ENCODE measurements at places on chromosomes 5 and 9.

- no peak for DNase-seq
Observed at GRCh38 chr5:33539212-33539611, 98.4 kb downstream of the TARS1 start.

- DNase-seq: no peak
Observed at GRCh38 chr5:119356612-119357188, 881 bp downstream of the TNFAIP8 start.

DNA sequence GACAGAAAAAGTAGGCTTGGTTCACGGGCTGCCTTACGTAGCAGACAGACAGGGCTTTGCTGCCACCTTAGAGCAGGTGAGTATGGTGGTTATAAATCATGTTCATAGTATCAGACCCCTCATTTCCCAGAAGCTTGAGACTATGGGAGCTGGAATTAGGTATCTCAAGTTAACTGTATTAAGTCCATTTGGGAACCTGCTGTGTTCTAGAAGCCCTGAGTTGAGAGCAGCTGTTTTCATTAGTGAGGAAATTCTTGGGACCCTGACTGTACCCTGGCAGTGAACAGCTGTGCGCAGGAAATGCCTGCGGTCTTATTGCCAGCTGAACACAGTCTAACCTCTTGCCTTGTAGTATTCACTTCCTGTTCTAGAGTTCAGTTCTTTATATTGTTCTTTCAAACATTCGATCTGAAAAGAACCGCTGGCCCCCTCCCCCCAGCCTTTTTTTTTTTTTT, 29.8 kb downstream of the UGCG start:
- DNase-seq: no peak

DNA sequence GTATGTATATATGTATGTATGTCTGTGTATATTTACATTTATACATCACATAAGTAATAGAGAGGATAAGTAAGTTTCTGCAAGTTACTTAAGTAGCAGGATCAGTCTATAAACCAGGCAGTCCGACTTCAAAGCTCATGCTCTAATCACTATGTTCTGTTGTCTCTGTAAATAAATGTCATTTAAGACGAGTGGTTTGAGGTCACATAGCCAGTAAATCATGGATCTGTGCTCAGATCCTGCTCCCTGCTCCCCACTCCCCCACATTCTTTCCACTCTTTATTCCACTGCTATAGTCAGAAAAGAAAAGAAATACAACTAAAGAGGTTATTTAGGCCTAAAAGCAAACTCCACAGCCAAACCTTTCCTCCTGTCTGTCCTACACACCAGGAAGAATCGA, 90.4 kb downstream of the SERINC5 start:
- DNase-seq: no peak

GRCh38 chr5:133713209-133713608, 100.9 kb upstream of the FSTL4 start:
- no peak for DNase-seq

DNA sequence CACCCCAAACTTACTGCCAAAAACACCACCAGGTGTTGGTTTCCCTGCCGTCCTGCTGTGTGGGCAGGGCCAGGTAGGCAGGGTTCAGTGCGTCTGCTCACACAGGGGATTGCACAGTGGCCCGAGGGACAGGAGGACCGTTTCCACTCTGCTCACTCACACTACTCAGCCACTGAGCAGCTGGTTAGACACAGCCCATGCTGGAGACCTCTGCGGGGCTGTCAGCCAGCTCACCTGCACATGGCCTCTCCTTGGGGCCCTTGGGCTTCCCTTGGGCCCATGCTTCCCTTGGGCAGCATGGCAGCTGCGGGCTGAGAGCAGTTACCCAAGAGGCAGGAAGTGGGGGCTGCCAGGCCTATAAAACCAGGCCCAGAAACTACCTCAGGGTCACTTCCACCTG, 79.0 kb downstream of the SYK start:
- no peak for DNase-seq

DNA sequence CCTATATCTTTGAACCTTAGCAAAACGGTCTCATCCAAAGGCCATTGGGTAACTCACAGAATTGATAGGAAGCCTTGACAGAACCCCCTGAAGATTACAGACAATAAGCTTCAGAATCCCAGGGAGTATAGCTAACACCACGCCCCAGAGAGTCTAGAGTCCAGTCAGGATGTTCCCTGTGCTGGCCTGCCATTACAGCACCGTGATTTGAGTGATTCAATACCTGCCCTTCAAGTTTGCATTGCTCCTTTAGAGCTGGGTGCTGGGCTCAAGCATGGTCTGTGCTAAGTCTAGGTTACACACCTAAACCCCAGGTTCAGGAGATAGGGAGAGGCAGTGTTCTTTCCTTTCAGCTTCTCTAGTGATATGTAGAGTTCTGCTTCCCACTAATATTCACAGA, 90.5 kb downstream of the RASEF start:
- DNase-seq: no peak

DNA sequence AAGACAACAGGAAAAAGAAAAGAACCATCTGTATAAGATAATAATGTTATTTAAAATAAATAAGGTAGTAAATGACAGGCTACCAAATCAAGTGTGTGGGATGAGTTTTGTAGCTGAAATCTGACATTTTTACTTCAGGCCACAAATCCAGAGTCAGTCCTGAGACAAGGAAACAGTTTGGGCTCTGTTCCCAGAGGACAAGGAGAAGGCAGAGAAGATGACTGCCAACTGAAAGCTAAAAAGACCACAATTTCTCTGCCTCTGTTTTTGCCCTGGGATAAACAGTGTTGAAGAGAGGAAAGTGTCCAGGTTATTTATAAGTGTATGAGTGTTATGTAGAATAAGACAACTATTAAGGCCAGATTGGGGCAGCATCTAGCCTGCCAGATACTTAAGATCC, 180.5 kb downstream of the NFIB start:
- no peak for DNase-seq

DNA sequence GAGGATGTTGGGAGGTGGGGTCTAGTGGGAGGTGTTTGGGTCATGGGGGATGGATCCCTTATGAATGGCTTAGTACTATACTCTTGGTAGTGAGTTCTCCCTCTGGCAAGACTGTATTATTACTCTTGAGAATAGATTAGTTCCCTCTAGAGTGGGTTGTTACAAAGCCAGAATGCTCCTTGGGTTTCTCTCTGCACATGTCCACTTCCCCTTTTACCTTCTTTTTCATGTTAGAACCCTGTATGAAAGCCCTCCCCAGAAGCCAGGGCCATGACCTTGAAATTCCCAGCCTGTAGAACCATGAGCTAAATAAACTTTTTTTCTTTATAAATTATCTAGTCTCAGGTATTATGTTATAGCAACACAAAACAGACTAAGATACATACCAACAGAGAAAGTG, 31.1 kb downstream of the SLC24A2 start:
- no peak for DNase-seq

DNA sequence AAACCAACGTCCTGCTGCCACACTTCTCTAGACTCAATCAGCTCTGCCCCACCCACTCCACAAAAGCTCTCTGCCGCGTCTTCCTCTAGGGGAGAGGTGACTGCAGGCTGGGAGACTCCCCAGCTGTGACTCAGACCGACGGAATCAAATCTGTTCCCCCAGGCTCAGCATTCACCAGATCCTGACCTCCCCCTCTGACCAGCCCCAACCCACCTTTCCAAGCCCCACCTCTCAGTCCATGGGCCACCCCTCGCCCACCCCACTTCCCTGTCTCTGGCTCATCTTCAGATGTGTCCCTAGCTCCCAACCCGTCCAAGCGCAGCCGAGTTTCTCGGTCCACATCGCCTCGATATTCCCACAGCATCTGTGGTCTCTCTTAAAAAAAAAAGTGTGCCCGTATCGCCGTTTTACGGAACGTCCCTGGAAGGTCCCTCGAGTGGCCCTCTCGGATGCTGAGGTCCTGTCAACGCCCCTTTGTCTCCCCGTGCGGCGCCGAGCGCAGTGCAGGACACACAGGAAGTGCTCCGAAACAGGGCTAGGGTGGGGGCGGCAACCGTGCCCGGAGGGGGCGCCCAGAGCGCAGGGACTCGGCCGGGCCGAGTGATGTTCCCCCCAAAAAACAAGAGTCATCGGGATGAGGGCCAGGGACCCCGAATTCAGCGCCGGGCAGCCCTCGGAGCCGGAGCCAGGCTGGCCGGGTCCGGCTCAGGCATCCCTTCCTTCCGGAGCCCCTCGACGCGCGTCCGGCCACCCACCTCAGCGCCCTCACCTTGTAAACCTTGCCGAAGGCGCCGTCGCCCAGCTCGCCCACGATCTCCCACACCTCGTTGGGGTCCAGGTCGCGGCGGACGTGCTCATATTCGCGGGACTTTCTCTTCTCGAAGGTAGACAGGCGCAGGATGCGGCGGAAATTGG, 649 bp downstream of the STK10 start:
- peak; percentile 67 for DNase-seq

- DNase-seq: no peak
Observed at GRCh38 chr5:11420969-11421368, 483.3 kb downstream of the CTNND2 start.

- no peak for DNase-seq
Observed at GRCh38 chr5:73812457-73812856, 186.5 kb downstream of the ARHGEF28 start.

DNA sequence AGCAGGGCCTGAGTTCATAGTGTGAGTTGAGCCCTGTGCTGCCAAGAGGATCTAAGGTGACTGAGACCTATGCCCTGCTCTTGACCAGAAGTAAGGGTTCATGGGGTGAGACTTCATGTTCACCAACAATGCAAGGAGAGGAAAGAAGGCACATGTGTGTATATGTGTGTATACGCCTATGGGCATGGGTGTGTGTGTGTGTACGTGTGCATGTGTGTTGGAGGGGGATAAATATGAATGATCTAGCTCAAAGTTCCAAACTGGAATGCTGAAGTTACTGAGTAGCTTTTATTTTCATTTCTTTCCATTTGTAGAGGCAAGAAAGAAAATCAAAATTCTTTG, 25.6 kb upstream of the HAND1 start:
- DNase-seq: no peak

- DNase-seq: no peak
Observed at GRCh38 chr5:157518963-157519362, 56.6 kb downstream of the ADAM19 start.

- DNase-seq: no peak
Observed at GRCh38 chr5:94467346-94467953, 151.0 kb downstream of the KIAA0825 start.

DNA sequence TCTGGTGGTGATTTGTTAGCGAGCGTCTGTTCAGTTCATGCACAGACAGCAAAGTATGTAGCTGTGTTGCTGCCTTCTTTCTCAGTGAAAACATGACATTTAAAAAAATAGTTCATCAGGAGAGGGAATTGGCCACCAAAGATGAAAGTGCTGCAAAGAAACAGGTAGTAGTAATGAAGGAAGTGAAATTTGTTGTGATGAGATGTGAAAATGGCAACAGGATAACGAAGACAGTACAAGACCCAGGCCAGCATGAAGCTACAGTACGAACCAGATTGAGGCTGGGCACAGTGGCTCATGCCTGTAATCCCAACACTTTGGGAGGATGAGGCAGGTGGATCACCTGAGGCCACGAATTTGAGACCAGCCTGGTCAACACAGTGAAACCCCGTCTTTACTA, 136.0 kb downstream of the SMARCA2 start:
- DNase-seq: no peak

DNA sequence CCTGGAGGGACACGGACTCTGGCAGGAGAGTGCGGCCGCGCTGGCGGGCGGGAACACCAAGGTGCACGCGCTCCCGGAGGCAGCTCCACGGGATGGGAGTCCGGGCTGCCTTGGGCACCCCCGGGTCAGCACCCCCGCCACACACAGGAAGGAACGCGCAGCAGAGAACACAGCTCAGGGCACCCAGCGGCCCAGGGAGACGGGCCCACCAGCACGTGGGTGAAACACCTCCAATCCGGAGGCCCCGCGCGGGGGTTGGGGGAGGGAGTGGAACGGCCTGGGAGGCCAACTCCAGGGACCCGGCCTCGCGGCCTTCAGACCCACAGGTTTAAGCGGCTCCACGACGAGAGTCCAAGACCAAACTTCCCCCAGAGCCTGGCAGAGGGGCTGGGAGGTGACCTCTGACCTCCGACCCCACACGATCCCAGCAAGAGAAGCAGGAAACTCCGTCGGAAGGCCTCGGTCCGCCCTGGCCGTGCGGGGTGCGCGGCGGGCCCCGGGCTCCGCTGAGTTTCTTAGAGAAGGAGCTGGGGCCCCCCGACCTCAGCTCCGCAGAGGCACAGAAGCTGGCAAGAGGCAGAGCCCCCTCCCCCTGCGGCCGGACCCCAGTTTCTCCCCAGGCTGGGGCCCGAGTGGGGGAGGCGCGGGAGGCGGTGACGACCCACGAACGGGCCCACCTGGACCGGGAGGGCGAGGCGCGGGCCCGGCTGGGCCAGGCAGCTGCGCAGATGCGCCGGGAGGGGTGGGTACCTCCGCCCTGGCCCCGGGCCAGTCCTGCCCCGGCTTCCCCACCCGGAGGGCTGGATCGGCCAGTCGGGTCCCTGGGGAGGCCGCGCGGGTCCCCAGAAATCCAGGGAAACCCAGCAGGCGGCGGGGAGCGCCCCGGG, 851 bp downstream of the NACC2 start:
- no peak for DNase-seq

GRCh38 chr5:153618867-153619266, 128.4 kb downstream of the GRIA1 start:
- no peak for DNase-seq

GRCh38 chr5:141402553-141403243, at the start of gene PCDHGA9:
TSS of gene PCDHGA9 (plus strand) at chr5:141402778. CDS start at chr5:141402953, 175 bp downstream.
- DNase-seq: no peak

GRCh38 chr9:11190719-11191118, 577.9 kb upstream of the PTPRD start:
- no peak for DNase-seq

DNA sequence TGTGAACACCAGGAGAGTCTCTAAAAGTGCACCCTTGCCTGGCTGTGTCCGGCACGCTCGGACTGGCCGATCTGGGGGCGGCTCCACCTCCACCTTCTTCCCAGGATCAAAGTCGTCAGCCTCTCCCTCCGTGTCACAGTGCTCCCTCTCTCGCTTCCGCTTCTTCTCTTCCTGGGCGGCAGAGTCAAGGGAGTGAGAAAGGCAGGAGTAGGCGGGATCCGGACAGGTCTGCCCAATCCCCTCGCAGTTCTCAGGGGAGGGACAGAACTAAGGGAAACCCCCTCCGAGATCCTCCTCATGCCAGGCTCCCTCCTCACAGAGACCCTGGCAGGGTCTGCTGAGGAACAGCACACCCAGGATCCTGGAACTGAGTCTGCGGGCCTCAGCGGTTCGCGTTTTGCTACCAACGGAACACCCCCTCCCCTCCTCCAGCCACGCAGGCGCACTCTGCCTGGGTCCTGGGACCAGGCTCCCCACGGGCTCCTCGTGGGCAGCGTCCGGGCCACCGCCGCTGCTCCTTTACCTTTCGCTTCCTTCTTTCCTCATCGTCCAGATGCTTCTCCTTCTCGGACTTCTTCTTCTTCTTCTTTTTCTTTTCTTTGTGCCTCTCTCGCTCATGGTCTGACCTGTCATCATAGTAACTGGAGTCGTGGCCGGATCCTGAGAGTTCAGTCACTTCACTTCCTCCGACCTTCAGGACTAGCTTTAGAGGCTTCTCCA, 1.3 kb downstream of the BRD9 start:
- DNase-seq: peak; percentile 71

- DNase-seq: no peak
Observed at GRCh38 chr5:4245511-4245910, 649.9 kb downstream of the IRX1 start.
